ENCODE measurements at places on chromosomes 12 and 14. TPM values are rescaled to one million over a fixed set of nuclear protein-coding genes. Genes with fewer than 3 reads are reported as not detected.

Gene NRXN3
- 3.5 TPM for total RNA-seq

DNA sequence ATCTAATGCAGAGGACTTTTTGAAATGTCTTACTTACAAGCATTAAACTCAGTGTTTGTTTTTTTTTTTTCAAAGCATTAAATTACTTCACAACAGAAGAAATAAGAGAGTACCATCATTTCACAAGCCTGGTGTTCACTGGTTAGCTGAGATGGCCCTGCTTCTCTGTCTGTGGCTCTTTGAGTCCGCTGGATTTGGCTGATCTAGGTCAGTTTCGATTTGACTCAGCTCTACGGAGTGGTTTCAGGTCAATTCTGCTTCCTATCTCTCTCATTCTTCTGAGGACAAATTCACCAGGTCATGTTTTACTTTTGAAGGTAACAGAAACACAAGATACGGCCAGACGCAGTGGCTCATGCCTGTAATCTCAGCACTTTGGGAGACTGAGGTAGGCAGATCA lies 1066.1 kb downstream of the FLRT2 start:
- no peak for DNase-seq

DNA sequence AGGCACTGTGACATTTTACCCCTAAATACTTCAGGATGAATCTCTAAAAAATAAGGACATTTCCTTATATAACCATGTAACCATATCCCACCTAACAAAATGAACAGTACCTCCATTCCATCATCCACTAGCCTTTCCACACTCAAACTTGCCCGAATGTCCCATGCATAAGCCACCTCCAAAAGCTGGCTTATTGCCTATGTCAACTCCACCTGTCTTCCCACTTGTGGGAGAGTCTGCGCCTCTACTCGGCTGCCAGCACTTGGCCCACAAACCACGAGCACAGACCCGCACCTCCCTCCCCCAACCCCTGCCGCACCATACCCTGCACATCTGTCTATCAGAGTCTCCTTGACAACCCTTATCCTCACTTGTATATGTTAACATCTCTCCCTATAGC lies 165.8 kb downstream of the CALM1 start:
- no peak for DNase-seq

Gene NXPH4
- not detected for total RNA-seq

DNA sequence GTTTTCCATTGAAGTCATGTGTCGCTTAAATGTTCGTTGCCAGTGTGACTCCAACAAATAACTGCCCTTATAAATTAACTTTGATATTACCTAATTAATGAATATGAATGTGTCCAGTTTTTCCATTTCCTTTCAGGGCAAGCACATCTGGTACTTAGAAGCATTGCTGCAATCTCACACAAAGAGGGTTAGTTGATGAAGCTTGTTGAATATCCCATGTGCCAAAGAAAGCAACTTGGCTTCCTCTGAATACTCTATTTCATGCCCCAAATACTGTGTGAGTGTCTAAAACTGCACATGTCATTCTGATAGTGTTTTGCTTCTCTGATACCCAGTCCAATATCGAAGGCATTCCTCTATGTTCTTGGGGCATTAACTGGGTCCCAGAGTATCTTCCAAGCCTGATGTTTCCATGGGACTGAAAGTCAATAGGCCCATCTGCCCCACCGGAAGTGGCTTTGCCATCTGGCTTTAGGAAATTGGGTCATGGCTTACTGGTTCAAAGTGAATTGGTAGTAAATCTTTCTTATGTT lies 75.8 kb upstream of the CNTN1 start:
- no peak for DNase-seq

DNA sequence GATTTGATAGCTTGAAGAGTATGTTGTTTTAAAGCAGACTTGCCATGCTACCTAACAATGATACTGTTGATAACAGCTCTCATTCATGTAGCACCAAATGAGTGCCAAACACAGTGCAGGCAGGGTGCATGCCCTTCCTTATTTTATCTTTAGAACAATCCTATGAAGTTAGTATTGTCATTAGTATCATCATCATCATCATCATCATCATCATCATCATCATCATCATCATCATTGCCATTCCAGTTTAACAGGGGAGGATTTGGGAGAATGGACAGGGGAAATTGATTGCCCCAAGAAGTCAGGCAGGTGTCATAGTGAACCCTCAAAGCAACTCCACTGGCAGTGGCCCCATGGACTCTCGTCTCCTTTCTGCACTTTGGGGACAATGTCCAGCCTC lies 734.9 kb downstream of the VRK1 start:
- no peak for DNase-seq

GRCh38 chr12:76480796-76481195 lies 78.8 kb downstream of the OSBPL8 start:
- no peak for DNase-seq

- DNase-seq = no peak
Observed at GRCh38 chr12:124557518-124558223, 9.7 kb downstream of the NCOR2 start.

Data from breast epithelium (tissue), 4 donors.